ENCODE measurements at places on chromosomes 16 and 17. TPM values are rescaled to one million over a fixed set of nuclear protein-coding genes. Genes with fewer than 3 reads are reported as not detected.

Gene IRX3
- 5.1 TPM for total RNA-seq

Gene GPRC5B
- 0.48 TPM for total RNA-seq

Gene MYH1
- total RNA-seq: not detected

Gene CHTF8
- total RNA-seq: 112 TPM

Data from foreskin keratinocyte (primary cell).